Mucosa of gallbladder (tissue), 1 donor: ENCODE measurements at places on chromosomes 7 and 10.
A peak's percentile ranks its signal among the peaks of the same experiment; 100 is the strongest.

GRCh38 chr10:47179291-47179647 is 120.7 kb upstream of the GDF10 start:
- no peak for DNase-seq

DNA sequence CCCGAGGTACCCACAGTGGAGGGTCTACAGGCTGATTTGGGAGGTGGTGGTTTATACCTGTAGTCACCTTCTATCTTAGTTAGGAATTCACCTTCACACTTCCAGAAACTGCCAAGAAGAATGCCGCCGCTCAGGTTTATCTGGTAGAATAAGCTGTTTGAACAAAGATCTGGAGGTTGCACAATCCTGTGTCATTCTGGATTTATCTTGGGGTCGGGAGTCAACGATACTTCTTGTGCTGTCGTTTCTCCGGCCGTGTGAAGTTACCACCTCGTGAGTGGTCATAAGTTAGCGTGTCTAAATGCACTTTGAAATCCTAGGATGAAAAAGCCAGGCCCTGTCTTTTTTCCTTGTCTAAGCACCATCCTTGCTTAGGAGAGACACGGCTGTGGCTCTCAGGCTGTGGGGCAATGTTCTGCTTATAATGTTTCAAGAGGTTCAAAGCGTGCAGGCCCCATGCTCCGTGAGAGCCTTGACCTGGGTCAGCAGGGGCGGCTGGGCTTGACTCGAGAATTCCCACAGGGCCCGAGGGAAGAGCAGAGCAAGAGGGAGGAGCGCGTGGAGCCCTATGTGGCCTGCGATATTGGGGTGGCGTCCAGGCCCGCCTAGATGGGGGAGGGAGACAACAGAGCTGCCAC is 35.5 kb downstream of the GRIFIN start:
- peak; percentile 59 for DNase-seq

DNA sequence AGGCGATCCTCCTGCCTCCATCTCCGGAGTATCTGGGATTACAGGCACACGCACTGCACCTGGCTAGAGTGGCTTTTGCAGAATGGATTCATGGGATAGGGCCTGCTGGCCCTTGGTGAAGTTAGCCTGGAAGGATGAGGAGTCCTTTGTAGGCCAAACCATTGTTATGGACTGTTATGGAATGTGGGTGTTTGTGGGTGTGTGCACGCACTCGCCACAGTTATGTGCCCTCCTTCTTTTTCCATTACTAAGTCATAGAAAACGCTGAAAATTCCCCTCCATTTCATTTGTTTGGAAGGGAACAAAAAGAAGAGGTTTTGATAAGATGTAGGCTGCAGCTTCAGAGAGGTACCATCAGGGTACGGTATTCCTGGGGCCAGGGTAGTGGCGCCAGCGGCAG is 15.0 kb downstream of the ZNF862 start:
- DNase-seq = no peak

DNA sequence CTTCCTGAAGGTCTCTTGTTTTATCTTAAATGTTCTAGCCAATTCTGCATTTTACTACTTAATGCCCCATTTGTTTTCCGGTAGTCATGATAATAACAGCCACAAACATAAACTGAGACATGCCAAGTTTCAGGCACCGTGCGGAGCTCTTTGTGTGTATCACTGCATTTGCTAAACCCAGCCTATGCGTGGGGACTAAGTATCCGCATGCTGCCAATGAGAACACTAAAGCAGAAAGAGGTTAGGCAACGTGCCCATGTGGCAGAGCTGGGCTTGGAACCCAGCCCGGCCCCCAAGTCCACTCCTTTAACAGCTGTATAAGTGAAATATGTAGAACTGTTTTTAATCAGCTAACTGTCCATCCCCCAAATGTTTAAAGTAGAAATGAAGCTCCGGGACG is 54.1 kb downstream of the SLIT1 start:
- no peak for DNase-seq

DNA sequence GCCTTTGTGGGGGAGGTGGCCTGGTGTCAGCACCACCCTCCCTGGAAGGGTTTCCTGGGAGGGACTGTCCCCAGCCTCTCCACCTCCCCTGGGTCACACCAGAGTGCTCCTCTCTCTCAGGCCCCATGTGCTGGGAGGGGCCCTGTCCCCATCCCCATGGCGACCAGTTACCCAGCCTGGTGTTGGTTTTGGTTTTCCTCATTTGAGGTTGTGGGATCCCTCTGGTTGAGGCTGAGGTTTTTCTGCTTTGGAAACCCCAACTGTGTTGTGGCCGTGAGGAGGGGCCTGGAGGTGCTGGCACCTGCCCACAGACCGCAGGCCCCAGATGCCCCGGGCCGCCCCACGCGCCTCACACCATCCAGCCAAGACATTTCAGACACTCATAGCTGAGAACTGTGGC is 106.3 kb downstream of the GRK5 start:
- no peak for DNase-seq

DNA sequence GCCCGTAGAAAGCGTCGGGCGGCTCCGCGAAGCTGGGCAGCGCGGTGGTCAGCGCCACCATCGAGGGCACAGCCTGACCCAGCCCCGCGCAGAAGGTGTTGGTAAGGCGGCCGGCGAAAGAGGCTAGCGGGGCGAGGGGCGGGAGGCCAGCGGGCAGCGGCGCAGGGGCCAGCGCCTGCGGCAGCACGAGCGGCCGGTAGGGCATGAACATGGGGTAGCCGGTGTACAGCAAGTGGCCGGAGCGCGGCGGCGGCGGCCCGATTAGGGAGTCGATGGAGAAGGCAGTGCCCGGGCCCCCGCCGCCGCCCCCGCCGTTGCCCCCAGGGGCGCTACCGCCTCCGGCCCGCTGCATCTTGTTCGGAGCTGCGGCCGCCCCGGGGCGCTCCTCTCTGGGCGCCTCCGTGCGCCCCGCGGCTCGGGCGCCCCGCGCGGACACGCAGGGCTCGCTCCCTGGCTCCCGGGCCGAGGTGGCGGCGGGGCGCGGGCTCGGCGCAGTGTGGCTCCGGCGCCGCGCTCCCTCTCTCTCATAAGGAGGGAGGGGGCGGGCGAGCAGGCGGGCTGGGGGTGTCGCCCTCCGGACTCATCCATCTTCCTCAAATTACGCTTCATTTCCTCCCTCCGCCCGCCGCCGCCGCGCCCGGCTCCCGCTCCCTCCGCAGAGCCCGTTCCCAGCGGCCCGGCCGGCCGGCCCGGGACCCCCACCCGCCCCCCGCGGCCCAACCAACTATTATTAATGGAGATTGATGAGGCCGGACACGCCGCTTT is at the start of gene GBX1:
Gene GBX1 (minus strand): TSS at position 498 of the 765 bp plus-strand sequence. CDS start 146 bp downstream, at position 352.
- DNase-seq = no peak

DNA sequence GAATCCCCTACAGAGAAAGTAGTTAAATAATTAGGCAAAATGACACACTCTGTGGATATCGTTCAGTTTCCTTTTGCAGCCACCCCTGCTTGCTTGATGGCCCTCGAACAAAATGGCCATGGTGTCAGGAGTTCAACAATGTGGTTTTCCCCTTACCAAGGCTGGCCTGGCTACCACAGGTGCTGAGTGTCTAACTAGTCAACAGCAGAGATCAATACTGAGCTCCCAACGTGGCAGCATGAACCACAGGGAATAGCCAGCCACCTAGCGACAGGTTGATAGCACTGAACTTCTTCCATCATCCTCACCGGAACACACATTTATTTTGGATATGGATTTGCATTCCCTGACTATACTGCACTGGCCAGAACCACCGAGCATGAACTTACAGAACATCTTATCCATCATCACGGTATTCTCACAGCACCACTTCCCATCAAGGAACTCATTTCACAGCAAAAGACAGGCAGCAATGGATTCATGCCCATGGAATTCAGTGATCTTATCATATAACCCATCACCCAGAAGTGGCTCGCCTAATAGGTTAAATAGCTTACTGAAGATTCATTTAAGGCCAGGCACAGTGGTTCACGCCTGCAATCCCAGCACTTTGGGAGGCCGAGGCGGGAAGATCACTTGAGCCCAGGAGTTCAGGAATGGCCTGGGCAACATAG is 6.3 kb downstream of the C10orf67 start:
- DNase-seq = peak; percentile 34

DNA sequence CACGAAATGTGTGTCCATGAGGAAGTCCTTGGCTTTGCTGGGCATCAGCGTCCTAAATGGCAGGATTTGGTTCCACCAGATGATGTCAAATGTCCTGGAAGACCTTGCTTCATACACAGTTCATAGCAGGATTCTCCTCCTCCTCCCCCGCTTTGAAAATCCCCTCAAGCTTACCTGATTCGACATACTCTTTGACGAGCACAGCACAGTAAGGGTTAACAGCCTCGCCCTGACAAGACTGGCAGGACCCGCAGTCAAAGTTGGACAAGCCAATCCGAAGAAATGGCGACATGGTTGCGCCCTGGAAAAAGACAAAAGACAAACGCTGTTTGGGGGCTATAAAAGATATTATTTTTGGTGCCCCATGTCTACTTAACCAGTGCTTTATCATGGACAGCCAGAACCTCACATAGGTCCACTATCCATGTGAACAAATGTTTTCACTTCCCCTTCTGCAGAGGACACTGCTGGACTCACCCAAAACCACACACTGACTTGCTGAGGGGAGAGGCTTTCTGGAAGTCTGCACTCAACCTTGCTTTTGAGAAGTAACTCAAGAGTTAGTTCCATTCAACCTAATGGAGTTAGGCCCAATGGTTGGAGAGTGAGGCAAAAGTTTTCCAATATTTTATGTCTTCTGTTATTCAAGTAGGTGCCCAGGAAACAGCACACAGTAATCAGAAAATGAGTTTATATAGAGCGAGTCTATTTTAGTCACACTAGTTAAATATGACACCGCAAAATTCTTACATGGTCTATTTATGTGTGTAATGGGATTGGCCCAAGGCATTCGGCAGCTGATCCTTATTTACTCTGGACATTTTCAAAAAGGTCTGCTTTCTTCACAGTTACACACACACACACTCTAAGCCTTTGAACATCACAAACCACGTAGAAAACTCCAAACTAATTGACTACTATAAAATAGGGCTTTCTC is 65.0 kb downstream of the PRKCQ start:
- no peak for DNase-seq

GRCh38 chr7:77353407-77353721 is 62.8 kb downstream of the GSAP start:
- DNase-seq = no peak

DNA sequence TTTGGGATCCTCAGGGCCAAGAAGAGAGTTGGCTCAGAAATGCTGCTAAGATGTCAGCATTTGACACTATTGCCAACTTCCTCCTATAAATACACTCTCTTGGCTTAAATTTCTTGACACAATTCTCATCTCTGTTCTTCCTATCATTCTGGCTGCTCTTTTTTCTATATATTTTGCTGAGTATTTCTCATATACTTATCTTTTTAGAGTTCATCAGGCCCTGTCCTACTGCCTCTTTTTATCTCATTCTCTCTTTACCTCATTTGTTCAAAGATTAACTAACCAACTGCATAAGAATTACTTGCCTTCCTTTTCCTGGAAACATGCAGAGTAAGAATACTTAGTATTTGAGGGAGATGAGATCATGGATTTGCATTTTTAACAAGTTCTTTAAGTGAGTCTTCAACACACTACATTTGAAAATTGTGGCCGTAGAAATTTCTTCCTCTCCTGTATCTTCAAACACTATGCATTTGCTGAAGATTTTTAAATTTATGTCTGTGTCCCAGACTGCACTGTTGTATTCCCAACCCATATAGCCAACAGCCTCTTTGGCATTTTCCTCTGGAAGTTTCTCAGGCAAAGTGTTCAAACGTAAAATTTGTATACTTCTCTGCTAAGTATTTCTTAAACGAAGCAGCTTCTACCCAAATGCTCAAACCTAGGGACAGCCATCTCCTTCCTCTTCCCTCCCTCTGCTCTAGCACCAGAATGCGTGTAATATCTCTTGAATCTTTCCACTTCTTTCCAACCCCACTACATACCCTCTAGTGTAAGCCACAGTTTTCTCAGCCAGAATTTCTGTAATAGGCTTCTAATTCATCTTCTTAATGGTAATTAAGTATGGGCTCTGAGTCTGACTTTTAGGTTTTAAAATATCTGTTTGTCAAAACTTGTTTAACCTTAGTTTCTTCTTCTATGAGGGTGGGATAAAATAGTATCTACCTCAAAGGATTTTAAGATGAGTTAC is 35.5 kb downstream of the ARL4A start:
- DNase-seq = no peak
